ENCODE measurements at places on chromosomes 13 and 19.

GRCh38 chr19:32457571-32458158, 52.1 kb downstream of the DPY19L3 start:
- no peak for DNase-seq

- no peak for DNase-seq
Observed at GRCh38 chr13:101242720-101243119, 173.6 kb downstream of the NALCN start.

DNA sequence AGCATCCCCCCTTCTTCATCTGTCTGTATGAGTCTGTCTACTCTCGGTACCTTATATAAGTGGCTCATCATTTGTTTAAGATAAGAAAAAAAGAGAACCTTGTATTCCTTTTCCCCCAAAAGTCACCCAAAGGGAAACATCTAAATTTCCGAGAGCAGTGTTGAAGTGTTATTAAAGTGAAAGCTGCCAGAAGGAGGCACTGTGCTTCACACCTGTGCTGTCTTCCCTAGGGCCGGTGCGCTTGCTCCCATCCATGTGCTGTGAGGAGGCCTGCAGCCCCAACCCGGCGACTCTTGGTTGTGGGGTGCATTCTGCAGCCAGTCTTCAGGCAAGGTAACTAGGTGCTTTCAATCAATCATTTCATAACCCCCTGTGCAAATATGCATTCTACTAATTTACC, 97.5 kb downstream of the TNFRSF19 start:
- no peak for DNase-seq

DNA sequence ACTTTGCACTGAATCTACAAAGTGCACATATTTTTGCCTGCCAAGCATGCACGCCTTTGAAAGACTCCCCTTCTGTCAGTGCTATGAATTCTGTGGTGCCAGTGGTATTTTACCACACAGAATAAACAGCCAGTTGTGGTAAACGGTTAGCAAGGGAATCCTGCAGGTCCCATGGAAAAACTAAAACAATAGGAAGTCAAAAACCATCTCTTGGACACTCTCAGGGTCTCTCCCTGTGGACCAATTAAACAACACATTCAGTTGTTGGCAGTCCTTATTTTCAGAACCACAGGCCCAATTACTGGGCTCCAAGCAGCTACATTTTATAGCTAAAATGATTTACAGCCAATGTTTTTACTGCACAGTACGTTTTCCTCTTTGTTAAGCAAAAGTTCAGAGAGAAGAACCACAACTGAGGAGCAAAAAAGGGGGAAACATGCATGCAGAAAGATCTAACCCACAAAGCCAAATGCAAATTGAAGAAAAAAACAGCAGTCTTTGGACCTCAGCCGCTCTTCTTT, 116.9 kb downstream of the KCTD12 start:
- DNase-seq = no peak

GRCh38 chr19:33957804-33958203, 161.1 kb downstream of the KCTD15 start:
- no peak for DNase-seq

DNA sequence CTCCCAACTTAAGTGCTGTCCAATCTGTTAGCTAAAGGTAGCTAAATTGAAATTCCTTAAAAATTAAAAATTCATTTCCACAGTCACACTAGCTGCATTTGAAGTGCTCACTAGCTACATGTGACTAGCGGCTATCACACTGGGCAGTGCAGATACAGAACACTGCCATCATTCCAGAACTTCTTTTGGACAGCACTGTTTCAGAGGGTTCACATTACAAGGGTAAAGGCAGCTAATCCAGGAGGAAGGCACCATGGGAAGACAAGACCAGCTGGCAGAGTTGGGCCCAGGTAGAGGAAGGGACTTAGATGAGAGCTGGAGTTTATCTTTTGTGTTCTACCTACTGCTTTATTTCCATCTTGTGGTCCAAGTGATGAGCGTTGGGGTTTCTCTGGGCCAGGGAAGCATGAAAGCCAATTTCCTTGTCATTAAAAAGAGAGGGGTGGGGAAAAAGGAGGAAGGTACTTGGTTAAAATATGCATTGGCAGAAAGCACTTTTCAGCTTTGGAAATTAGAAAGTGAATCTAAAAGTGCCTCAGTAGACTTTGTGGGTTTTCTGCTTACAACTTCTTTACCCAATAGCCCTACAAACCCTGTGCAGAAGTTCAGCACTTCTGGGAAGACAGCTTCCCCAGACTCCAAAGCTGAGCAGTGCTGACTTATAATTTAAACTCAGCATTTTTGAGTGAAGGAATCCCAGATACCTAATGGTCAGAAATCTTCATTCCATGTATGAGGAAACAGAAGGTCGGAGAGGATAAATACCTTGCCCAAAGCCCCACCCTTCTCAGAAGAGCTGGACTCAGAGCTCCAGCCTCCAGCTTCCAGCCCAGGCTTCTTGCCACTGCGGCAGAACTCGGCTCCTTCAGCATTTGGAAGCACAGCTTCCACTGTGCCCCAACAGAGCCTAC, 49.5 kb downstream of the ATP7B start:
- DNase-seq = no peak

DNA sequence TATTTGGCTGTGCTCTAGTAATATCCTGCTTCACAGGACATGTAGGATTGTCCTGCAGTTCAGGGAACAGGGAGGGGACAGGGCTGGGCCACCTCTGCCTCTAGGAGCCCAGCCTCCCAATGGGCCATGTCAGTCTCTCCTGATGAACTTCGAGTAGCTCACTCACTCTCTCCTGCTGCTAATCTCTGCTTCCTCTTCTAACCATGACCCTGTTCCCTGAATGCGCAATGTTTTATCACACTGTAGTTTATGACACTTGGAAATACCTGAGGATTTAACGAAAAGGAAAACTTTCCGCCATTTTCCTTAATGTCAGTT, 9.2 kb downstream of the PARP4 start:
- no peak for DNase-seq

- DNase-seq = no peak
Observed at GRCh38 chr13:113084943-113085540, 20.5 kb upstream of the F7 start.

GRCh38 chr19:48719263-48720171, at the start of gene MAMSTR:
TSS of gene MAMSTR (minus strand) at chr19:48719725. CDS start at chr19:48719031, 694 bp downstream.
- DNase-seq = no peak

GRCh38 chr19:20271215-20271926, 104.4 kb downstream of the ZNF486 start:
- no peak for DNase-seq

- no peak for DNase-seq
Observed at GRCh38 chr13:99666146-99666805, 165.0 kb downstream of the TM9SF2 start.

GRCh38 chr19:45418802-45419201, 4.9 kb downstream of the ERCC1 start:
- DNase-seq = no peak

- DNase-seq = no peak
Observed at GRCh38 chr19:46596008-46596407, 5.1 kb upstream of the CALM3 start.

DNA sequence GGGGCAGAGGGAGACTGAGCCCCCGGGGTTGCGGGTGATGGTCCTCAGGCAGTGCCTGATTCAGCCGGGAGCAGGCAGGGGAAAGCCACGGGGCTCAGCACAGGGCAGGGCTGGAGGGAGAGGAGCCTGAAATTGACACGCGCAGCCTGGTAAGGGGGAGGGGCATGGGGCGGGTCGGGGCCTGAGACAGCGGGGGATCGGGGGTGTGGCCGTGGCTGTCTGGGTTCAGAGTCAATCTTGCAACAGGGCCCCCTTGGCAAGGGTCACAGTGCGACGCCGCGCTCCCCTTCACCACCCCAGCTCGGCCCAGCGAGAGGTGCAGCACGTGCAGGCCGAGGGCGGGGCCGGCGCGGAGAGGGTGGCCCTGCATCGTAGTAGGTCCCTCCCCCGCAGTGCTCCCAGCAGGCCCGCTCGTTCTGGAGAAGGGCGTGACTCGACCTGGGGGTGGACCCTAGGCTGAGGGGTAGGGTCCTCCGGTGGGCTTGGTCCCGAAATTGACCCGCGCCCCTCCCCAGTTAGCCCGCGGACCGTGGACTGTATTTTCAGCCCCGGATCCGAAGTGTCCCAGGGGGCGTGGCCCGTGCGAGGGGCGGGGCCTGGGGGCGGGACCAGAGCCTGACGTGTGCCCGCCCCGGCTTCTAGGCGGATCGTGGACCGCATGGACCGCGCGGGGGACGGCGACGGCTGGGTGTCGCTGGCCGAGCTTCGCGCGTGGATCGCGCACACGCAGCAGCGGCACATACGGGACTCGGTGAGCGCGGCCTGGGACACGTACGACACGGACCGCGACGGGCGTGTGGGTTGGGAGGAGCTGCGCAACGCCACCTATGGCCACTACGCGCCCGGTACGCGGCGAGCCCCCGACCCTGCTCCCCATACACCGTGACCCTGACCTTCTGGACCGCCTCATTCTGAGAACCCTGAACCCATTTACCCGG, 6.0 kb downstream of the RCN3 start:
- peak; percentile 95 for DNase-seq

DNA sequence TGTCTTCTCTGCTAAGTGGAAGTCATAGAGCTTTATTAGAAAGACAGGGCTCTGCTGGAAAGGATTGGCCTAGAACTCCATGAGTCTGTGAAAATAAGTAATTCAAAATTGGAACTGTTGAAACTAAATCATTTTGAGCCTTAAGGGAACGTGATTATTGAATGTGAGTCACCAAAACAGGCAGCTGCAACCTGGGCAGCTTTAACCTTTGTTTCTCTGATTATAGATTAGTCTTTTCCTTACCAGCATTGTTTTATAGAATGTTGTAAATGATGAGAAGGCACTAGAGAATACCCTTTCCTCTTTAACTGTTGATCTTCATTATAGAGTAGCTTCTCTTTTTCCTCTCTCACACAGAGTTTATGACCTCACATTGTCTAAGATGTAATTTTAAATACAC, 638.8 kb upstream of the SLITRK6 start:
- no peak for DNase-seq

DNA sequence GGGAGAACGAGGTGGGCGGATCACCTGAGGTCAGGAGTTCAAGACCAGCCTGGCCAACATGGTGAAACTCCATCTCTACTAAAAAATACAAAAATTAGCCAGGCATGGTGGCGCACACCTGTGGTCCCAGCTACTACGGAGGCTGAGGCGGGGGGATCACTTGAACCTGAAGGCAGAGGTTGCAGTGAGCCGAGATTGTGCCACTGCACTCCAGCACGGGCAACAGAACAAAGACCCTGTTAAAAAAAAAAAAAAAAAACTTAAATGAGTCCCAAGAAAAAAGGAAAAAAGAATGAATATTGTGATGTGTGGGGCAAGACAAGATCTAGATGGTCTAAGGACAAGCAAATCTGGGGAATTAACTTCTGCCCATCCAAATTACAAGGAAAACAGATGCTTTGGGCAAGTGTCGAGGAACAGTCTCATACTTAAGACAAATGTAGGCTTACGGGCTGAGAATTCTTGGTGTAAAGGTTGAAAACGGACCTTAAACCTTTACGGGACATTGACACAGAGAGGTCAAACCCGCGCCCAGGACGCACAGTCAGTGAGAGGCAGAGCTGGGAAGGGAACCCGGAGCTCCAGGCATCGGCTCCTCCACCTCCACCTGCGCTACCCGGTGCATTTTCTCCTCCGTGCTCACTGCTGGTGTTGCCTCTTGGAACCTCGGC, 656 bp upstream of the ZNF324 start:
- DNase-seq = no peak

DNA sequence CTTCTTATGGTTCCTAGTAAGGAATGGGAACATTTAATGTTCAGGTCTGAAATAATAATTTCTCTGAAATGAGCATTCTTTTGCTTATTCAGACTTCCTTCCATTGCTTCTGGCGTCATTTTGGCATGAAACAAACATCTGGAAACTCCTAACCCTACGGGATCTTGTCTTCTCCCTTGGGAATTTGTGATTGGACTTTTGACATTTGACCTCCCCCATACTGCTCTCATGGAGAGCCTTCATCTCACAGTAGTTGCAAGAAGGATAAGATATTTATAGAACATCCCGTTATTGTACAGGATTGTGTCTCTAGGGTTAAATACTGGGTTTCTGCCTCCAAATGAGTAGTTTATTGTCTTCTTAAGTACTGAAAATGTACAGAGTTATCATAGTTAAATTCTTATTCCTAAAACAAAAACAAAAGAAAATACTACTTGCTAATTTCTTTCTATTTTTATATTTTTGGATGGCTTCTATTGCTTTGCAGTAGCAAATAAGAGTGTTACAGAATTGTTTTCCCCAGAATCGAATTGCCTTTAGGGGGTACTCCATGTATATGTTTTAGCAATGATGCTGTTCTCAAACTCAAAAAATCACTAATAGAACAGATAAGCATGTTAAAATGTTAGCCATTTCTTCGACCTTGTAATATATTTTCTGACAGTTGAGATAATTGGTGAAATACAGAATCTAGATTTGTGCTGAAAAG, 366.8 kb downstream of the DLEU7 start:
- no peak for DNase-seq

DNA sequence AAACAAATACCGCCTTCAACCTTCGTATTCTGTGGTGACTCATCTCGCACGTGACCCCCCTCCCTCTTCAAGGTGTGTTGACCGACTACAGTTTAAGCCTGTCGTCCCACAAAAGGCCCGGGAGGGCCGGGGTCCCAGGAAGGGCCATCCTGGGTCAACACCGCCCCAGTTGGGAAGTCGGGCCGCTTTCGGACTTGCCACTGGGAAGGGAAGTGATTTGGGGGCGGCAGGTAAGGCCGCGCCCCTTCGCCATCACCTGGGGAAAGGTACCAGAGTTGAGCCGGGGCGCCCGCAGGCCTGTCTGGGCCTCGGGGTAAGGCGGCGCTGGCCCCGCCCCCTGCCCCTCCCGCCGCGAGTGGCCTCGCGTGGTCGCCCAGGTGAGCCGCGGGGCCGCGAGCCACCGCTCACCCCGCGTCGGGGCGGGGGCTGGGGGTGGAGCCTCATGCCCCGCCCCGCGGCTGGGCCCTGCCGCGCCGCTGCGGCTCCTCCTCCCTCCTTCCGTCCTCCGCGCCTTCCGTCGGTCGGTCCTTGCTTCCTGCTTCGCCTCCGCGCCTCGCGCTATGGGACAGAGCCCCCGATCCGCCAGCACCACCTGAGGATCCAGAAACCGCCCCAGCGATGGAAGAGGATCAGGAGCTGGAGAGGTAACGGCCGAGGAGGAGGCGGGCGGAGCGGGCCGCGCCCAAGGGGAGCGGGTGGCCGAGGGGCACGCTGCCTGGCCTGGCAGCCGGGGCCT, at the start of gene POLR1D:
Gene POLR1D (plus strand): TSS at position 527 of the 736 bp plus-strand sequence. CDS start 92 bp downstream, at position 619.
- peak; percentile 87 for DNase-seq

DNA sequence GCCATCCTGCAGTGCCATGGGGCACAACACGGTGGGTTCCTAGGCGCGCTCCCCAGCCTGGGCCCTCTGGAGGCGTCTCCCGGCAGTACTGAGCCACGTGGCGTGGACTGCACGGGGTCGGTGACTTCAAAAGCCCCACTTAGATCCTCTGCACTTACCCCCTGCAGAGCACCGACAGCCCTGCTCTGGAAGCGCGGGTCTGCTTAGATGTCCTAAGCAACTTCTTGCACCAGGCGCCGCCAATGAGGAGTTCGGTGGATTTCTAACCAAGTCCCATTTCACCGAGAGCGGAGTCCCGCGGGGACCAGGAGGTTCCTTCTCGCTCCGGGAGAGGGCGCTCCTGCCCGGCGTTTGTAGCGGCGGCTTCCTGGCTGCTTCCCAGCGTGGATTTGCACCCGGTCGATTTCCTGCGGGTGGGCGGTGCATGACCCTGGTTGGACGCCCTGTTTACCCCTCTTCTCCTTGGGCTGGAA, 25.2 kb upstream of the ZNF845 start:
- peak; percentile 31 for DNase-seq

- DNase-seq = no peak
Observed at GRCh38 chr19:16920816-16921529, 32.2 kb downstream of the F2RL3 start.

GRCh38 chr19:14472202-14472938, 2.8 kb downstream of the PTGER1 start:
- peak; percentile 93 for DNase-seq
